ENCODE measurements at places on chromosomes 6 and 20.

DNA sequence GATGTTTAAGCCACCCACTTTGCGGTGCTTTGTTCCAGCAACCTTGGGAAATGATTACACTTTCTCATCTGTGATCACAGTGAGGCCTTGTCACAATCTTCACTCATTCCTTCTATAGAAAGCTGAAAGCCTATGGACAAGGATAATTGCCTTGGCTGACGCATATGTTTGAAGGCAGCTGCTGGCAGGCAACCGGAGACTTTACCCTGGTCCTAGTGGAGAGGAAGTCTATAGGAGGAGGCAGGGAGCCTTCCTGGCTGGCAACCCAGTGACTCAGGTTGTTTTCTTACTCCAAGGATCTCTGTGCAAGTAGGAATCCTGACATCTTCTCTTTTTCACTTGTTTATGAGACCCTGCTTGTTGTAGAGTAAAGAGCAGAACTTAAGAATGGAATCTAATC lies 34.1 kb upstream of the ESR1 start:
- no peak for DNase-seq

DNA sequence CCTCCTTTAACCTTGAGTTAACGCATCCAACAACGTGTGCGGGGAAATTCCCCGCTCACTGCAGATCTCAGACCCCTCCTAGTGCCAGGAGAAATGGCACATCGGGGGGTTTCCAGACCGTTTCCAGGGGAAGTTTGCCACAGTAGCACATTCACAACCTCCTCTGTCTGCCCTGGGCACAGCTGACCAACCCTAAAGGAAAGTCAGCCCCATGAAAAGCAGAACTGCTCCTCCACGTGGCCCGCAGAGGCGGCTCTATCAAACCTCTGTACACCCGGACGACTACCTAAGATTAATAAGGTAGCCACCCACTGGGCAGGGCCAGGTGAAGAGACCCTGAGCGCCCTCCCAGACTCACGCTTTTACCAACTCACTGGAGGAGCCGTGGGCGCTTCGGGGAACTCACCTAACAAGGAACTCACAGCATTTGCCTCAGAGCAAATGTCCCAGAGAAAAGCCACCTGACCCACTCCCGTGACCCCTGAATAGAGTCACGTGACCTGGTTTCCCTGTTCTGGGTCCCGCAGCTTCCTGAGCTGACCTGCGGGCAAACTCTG lies 93.1 kb downstream of the PRND start:
- peak; percentile 43 for DNase-seq

- no peak for DNase-seq
Measured at GRCh38 chr20:9149796-9150195, 80.9 kb downstream of the PLCB4 start.

DNA sequence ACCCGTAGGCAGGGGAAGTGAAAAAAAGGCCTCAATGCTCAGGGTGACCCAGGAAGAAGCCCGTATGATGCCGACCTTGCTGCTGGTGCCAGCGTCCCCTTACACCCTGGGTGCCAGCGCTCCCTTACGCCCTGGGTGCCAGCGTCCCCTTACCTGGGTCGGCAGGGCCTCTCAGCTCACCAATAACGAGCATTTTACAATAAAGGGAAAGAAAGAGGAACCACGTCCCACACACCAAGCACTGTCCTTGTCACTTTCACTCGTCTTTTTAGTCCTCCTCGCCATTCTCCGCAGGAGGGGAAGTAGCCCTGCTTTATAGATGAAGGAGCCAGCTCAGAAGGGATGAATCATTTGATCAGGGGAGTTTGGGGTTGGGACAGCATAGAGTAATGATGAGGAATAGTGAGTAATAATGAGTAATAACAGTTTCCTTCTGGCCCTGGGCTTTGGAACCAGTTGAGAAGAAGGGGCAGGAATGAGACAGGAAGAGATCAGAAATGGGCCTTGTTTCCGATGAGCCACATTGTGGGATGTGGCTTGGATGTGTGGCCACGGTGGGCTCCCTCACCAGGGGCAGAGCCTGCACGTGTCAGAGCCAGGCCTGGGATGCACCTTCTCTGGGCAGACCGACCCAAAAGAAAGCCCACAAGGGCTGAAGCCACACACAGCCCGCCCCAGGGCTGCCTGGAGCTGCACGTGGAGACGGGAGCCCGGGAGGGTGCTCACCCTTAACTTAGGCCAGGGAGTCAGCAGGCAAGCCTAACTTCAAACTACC lies 75.7 kb downstream of the SYNJ2 start:
- DNase-seq: no peak

DNA sequence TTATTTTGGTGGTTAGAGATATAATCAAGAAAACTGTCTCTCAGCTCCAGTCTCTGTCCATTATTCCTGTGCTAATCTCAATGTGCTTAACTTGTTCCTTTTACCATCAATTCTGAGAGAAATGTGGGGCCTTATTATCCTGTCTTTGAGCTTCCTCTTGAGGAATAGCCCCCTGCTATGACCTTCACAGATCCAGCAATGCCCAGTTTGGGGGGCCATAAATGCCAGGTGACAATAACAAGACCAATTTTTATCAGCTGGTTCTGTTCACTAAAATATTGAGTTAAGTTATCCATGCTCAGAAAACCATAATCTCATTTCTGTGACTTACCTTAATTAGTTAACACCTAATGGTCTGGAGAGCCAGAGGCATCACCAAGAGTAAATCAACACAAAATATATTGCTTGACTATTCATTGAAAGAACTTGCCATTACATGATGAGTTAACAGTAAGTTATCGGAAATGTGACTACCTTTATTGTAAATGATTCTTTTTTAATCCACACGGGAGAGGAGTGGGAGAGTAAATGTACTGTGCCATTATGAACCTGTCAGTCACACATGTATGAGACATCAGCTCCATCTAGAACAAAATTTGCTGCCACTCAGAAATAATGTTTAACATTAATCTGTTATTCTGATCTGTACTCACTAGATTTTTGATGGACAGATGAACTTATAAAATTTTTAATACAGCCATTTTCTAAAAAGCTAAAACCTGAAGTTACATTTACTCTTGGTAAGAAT lies 149.7 kb downstream of the ID4 start:
- no peak for DNase-seq

- DNase-seq: no peak
Measured at GRCh38 chr6:109515781-109516409, 32.9 kb upstream of the ZBTB24 start.

- no peak for DNase-seq
Measured at GRCh38 chr20:21640556-21640955, 64.9 kb upstream of the PAX1 start.

GRCh38 chr6:143934331-143934730 lies 70.1 kb downstream of the ZC2HC1B start:
- no peak for DNase-seq

GRCh38 chr6:34247481-34248197 lies 1.2 kb downstream of the SMIM29 start:
- DNase-seq: no peak

- DNase-seq: no peak
Measured at GRCh38 chr6:18211338-18211737, 53.0 kb downstream of the DEK start.

DNA sequence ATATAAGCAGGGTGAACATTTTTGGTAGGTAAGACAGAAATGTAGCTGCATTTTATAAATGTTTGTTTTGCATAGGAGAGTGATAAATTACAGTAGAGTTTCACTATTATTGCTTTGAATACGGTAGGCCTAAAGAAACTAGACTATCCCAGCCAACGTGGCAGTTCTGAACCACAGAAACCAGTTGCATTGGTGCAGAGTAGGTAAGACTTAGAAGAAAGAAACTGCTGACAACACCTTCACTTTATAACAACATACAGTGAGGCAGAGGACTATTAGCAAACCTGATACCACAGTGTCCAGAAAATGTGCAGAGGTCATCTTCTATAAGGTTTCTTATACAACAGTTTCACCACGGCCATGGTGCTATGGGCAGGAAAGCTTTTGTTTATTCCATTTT lies 566.1 kb downstream of the KIF16B start:
- no peak for DNase-seq

DNA sequence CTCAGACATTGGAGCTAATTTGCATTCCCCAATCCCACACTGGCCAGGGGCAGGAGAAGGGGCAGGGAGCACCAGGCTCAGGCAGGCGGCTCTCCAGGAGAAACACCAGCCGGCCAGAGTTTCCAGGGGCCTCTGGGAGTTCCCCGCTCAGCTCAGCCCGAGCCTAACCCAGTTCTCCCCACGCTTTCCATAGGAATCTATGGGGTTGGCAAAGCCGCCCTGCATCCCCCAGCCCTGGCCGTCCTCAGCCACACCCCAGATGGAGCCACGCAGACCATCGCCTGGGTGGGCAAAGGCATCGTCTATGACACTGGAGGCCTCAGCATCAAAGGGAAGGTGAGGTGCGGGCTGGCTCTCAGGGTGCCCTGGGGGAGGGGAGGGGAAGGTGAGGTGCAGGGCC lies 8.2 kb downstream of the NPEPL1 start:
- DNase-seq: no peak

- DNase-seq: no peak
Measured at GRCh38 chr6:28488916-28489365, 26.7 kb downstream of the GPX6 start.

DNA sequence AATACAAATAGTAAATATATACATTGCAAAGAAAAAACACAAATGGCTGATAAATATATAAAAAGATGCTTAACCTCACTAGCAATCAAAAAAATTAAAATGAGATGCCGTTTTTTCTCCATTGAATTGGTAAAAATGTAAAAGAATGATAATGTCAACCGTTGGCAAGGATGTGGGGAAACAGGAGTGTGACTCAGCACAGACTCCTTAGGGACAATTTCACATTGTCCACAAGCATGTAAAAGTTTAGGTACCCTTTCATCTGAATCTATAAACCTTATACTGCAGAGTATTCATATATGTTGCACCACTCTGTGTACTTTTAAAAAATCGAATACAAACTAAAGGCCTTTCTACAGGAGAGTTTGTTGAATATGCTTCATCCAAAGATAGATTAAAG lies 143.1 kb upstream of the RREB1 start:
- no peak for DNase-seq

DNA sequence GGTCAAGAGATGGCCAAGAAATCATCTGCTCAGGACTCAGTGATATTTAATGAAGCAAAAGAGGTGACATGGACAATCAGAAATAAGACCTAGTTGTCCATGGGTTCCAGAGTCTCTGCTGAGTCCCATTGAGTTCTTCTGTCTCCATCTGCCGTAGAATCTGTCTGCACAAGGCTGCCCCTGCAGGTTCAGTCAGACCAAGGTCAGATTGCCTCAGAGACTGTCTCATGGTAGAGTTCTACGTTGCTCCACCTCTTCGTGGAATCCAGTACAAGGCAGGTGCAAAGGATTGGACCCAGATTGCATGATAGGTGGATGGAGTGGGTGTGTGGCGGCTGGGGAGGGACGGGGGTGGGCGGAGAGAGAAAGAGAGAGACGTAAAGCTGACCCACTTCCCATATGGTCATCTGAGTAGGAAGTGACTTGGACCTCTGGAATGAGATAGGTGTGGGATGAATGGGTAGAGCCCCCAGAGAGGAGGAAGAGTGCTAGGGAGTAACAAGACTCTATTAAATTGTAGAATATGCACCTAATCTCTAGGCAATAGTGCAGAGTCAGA lies 75.3 kb downstream of the SOBP start:
- DNase-seq: no peak

GRCh38 chr20:36855241-36855657 lies 20.7 kb upstream of the TLDC2 start:
- no peak for DNase-seq

GRCh38 chr6:167100241-167100674 lies 22.6 kb upstream of the CCR6 start:
- no peak for DNase-seq

DNA sequence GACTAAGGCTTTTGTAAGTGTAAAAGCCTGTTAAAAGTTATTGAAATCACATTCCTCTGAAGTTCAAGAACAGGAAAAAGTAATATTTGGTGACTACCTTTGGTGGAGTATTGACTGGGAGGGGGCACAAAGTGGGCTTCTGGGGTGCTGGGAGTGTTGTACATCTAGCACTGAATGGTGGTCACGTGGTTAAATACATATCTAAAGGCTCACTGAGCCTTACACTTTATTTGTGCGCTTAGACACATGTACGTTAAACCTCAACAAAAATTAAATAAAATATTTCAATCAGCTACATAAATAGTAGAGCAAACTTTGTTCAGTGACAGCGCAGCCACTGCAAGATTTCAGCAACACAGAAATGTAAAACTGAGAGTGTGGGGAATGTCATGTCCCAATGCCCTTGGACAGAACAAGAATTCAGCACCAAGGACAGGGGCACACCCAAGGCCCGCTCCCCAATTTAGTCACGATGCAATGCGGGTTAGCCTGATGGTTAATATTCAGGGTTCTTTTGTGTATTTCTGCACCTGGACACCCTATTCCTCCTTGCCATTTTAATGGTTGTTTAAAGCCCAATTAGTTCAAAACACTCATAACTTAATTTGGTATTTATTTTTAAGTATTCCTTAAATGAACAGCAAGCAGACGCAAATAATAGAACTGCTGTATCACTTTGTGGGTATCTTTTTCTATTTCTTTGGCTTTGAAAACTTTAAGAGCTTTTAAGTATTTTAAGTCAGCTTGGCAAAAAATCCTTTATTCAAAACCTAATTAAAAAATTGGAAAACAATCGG lies 37.4 kb downstream of the ANGPT4 start:
- no peak for DNase-seq

DNA sequence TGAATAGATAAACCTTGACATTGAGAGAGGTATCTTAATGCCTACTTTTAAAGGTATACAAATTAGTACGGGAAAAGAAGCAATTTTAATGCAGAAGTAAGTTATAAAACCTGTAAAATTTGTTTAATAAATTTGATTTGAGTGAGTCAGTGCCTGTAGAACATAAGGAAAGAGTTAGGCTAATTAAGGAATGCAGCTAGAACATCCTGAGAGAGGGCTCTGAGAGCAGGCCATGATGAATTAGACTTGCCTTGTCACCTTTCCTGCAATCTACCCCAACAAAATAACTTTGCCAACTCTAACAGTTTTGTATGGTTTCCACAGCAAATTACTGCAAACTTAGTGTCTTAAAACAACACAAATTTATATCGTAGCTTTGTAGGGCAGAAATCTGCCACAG lies 700.8 kb downstream of the RFPL4B start:
- no peak for DNase-seq
